Aorta (tissue), 5 donors: ENCODE measurements at places on chromosomes 1 and 21. TPM values are rescaled to one million over a fixed set of nuclear protein-coding genes. Genes with fewer than 3 reads are reported as not detected.

GRCh38 chr1:230211436-230212145 lies 144.6 kb downstream of the GALNT2 start:
- H3K36me3 ChIP-seq, result no peaks in the 10 kb centered on the region
- H3K4me1 ChIP-seq, result peaks cover 17% of the 10 kb centered on the region
- no peak overlapping the region for H3K4me3 ChIP-seq
- H3K27me3 ChIP-seq, result no peaks in the 10 kb centered on the region
- DNase-seq, result no peak

DNA sequence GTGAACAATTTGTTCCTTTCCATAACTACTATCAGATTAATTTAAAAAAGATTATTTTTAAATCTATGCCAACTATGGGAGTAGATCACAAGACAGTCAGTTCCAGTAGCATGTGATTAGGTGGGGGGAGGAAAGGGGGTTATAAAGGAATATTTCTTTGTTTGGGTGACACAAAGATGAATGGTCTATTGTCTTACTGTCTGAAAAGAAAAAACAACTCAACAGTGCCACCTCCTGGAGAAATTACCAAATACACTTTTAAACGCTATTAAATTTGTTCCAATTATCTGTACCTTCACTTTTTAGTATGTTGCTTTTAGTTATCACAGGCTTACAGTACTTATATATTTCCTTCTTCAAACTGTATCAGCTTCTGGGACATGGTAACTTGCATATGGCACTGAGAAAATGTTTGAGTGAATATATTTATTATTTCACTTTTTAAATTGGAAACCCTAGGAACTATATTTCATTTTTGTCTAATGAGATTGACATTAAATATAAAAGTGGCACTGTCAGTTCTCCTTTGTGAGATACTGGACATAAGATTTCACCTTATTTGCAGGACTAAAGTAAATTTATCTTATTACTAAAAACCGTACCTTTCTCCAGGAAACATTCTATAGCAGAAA lies 1.7 kb upstream of the SORT1 start:
- no peaks in the 10 kb centered on the region for H3K36me3 ChIP-seq
- no peaks in the 10 kb centered on the region for H3K27me3 ChIP-seq
- no peak overlapping the region for H3K4me3 ChIP-seq
- peaks cover 1% of the 10 kb centered on the region for H3K4me1 ChIP-seq
- no peak overlapping the region for H3K27ac ChIP-seq
- no peak for DNase-seq

DNA sequence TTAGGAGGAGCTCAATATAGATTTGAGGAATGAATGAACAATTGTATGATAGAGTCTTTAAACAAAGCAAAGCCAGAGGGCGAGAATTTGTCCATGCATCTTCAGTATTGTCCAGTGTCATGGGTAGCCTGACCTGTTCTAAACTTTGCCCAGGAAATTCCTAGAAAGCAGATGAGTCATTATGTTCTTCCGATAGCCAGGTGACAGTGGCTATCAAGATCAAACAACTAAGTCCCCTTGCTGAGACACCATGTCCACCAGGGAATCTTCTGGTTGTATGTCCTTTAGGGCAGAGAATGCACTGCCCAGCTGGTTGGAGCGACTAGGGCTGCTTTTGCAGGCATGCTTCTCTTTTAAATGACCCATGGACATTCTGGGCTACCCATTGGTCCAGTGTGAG lies 1.8 kb upstream of the SLC26A9 start:
- no peak overlapping the region for H3K4me3 ChIP-seq
- DNase-seq, result no peak
- no peaks in the 10 kb centered on the region for H3K36me3 ChIP-seq
- no peaks in the 10 kb centered on the region for H3K27me3 ChIP-seq
- no peak overlapping the region for H3K27ac ChIP-seq
- no peaks in the 10 kb centered on the region for H3K4me1 ChIP-seq

- peaks cover 6% of the 10 kb centered on the region for H3K4me1 ChIP-seq
- peak overlapping the region; percentile 89 for H3K27ac ChIP-seq
- no peak for DNase-seq
- no peaks in the 10 kb centered on the region for H3K27me3 ChIP-seq
These were observed 19.5 kb upstream of the DDR2 start for GRCh38 chr1:162612606-162613400.

GRCh38 chr1:41918450-41919043 lies at the start of gene HIVEP3:
HIVEP3 (minus strand) TSS chr1:41918922.
- peak within 1 kb of the TSS; percentile 49 for H3K4me3 ChIP-seq
- no peaks in the 10 kb centered on the region for H3K36me3 ChIP-seq
- DNase-seq, result no peak
- no peak within 1 kb of the TSS for H3K27ac ChIP-seq

Gene NTNG1
- total RNA-seq, result 1.0 TPM

Gene LAMC2
- 0.90 TPM for total RNA-seq

GRCh38 chr1:101050869-101051268 lies 25.3 kb upstream of the DPH5 start:
- DNase-seq, result no peak
- no peaks in the 10 kb centered on the region for H3K4me1 ChIP-seq

GRCh38 chr1:228148935-228149405 lies 760 bp upstream of the GJC2 start:
- H3K27ac ChIP-seq, result no peak overlapping the region
- H3K36me3 ChIP-seq, result no peaks in the 10 kb centered on the region
- no peaks in the 10 kb centered on the region for H3K27me3 ChIP-seq
- H3K4me1 ChIP-seq, result no peaks in the 10 kb centered on the region
- H3K4me3 ChIP-seq, result no peak overlapping the region
